Stimulated activated CD4-positive, alpha-beta T cell treated with anti-CD3 and anti-CD28 coated beads, Interleukin-15, amount 100 ng/mL, for 1 hour (primary cell): ENCODE measurements at places on chromosomes 4 and X.

GRCh38 chrX:15430584-15430983 lies 46.4 kb upstream of the VEGFD start:
- no peak for DNase-seq

GRCh38 chrX:115622534-115622933 lies 61.6 kb downstream of the PLS3 start:
- no peak for DNase-seq

DNA sequence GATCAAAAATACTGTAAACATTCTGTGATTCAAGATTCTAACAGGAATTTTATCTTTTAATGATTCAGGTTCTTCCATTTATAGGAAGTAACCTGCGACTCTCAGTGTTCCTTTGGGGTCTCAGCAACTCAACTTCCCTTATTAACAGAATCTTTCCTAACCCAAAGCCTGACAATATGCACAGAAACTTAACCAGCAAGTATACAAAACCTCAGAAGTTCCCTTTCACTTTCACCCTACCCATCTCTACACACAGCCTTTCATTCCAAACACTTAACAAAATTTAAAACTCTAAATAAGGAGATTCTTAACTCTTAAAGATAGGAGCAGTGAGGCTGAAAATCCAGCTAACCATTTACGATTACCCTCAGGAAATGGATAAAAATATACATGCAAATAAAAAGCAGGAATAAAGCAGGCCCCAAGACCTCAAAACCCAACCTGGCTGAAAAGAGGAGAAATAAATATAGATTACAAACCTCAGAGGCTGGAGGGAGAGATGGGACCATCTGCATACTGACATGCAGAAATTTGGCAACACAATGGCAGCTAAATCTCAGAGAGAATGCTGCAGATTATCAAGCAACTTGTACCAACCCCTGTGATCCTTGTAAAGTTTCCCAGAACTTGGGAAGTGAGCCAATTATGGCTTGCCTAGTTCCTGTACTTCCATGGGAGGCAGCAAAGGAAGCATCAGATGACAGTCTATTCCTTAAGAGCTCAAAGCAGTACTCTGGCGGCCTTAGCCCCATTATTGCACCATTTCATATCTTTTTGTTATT lies 101.0 kb downstream of the ATP11C start:
- no peak for DNase-seq

DNA sequence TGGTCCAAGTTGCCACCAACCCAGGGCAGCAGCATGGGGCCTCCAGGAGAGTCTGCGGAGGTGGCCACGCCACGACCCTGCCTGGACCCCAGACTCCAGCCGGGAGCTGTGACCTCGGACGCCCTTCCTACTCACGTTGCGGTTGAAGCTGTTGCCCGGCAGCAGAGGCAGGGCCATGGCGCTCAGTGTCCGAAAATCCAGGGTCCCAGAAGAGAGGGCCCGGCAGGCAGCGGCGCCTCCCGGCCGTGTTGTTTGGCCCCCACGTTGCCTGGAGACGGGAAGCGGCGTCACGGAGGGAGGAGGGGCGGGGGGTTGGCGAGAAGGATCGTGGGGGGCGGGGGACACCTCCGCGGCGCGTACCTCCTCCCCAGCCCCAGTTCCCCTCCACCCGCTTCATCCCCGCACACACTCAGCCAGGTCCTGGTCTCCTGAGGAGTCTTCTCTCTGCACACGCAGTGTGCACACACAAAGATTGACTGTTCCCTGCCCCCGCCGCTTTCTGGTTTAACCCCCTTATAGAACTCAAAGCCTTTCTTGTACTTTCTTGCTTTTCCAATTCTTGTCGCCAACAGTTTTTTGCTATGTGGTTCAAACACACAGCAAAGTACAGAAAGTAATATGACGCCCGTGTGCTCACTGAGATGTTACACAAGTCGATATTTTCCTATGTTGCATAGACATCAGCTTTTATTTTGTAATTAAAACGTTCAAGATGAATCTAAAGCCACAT lies at the start of gene EFHC2:
EFHC2 (minus strand) TSS at position 261 of the 730 bp plus-strand sequence; CDS start at position 177, 84 bp downstream.
- DNase-seq, result peak; percentile 16

- no peak for DNase-seq
Measured at GRCh38 chr4:3241898-3242524, 6.9 kb upstream of the MSANTD1 start.

GRCh38 chrX:129145840-129146272 lies 377.4 kb downstream of the SMARCA1 start:
- no peak for DNase-seq

GRCh38 chr4:182567119-182567518 lies 323.9 kb downstream of the TENM3 start:
- no peak for DNase-seq
